ENCODE measurements at places on chromosomes 12 and 14.

DNA sequence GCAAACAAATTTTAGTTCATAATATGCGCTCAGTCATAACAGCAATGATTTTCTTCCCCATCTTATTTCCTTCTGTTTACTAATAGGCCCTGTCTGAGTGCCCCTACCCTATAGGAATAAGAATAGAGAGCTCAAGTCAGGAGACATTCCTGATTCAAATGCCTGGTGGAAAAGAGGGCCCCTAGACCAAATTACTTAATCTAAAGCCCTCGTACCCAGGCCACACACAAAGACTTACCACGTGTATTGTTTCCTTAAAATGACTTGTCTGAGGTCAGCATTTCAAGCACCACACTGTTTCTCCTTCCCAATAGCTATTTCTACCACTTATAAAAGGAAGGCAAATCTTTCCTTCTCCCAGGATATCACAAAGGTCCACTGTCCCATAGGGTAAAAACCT is 314.9 kb upstream of the TMTC1 start:
- DNase-seq, result no peak

GRCh38 chr14:104826189-104826860 is 25.4 kb downstream of the ZBTB42 start:
- DNase-seq, result peak; percentile 79

- no peak for DNase-seq
Measured at GRCh38 chr12:32783029-32783428, 27.3 kb upstream of the YARS2 start.

DNA sequence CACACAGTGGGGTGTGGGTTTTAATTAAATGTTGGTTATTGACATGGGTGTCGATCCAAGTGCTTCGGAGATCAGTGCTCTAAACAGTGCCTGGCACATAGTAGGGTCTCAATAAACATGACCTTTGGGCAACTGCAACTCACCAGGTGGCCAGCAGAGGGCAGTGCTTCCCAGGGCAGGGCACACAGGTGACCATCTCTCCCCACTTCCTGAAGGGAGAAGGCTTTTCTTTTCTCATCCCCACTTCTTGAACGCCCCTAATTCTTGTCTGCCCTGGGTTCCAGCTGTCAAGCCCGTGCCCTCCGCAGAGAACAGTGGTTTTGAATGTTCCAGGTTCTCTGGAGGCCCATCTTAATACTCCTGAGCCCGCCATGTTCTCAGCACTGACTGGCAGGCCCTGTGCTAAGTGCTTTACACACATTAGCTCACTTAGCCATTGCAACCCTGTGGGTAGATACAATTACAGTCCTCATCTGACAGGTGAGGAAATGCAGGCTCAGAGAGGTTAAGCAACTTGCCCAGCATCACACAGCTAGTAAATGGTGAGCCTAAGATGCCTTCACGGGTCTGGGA is 16.3 kb downstream of the RAPGEF3 start:
- DNase-seq, result peak; percentile 65

Measured in CD4-positive, alpha-beta T cell treated with Interleukin-4 for 4 hours (primary cell).